ENCODE measurements at places on chromosomes 5 and 9.

DNA sequence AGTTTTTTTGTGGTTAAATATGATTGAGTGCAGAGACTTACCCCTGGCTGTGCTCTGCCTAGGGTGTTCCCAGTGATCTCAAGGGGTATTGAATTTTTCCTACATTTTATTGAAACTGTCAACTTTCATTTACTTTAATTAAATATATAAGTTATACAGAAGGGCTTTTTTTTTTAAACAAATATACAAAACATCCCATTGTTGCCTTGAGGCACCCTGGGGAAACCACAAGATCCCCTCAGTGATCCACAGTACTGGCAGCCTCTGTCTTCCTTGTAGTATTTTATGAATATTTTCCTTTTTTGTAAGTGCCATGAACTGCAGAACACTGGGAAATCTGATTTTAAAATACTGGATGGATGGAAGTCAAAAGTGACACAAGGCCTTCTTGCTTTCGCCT lies 123.7 kb downstream of the TLE1 start:
- DNase-seq, result no peak

- no peak for DNase-seq
These were observed 818.5 kb downstream of the SEMA5A start for GRCh38 chr5:8727396-8727795.

DNA sequence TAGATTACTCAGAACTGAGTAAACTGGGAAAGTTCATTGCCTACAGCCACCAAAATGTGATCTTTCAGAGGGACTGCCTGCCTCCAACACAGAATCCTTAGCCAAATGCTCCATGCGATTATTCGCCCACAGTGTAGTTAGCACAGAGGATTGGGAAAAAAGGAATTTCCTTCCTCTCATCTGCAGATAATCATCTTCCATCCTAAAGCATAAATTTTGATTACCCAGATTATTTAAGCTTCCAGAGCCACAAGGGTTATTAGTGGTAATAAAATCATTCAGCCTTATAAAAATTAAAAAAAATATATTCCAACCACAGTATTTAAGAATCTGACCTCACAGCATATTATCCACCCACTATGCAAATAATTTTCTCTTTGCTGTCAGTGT lies 285.3 kb upstream of the GRAMD2B start:
- no peak for DNase-seq

- no peak for DNase-seq
These were observed 44.6 kb upstream of the SEMA4D start for GRCh38 chr9:89542401-89543021.

GRCh38 chr9:36762958-36763357 lies 190.3 kb downstream of the MELK start:
- DNase-seq, result no peak

DNA sequence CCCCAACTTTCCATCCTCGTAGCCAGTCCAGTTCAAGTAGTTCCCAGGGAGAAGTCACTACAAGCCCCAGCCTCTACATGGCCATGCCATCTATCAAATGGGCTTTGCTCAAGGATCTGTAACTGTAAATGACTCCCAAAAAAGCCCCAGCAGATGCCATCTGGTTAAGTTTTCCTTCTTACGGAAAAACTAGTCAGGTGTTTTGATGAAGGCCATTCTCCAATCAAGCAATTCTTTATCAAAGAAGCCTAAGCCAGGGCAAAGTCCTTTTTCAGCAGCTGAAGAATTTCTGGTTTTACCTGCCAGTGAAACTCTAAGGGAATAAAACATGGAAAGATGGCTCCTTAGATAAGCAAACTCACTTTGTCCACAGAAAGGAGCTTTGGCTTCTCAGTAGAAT lies 21.9 kb upstream of the ZNF622 start:
- no peak for DNase-seq

DNA sequence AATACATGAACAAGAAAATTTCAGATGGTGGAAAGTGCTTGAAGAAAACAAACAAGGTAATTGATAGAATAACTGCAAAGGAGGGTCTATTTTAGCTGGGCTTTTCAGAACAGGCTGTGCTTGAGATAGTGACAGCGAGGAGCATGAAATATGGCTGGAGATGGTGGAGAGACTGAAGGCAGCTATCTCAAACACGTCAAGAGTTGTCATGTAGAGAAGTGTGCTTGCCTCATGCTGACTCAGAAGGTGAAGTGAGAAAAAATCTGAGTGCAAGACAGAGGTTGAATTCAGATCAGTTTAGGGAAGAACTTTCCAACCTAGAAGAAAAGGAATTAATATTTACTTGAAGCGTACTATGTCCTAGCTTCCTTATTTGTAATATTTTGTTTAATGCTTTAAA lies 115.5 kb upstream of the RANBP3L start:
- no peak for DNase-seq

DNA sequence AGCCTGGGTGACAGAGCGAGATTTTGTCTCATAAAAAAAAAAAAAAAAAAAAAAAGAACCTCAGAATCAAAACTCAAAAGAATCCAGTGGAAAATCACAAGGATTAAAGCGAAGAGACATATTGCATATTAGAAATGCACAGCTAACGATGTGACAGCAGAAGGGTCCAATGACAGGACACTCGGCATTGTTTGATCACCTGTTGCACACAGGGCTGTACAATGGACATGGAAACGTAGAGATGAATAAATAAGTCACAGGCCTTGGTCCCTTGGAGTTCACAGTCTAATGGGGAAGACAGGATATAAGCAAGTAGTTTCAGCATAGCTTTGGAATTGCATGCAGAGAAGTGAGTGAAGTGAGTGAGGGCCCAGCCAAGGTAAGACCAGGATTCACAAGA lies 25.9 kb upstream of the PIK3R1 start:
- DNase-seq, result no peak

Measured in iris pigment epithelial cell (primary cell).